ENCODE measurements at places on chromosomes 13 and 19. TPM values are rescaled to one million over a fixed set of nuclear protein-coding genes. Genes with fewer than 3 reads are reported as not detected.

LIN37 gene
- 10.0 TPM for total RNA-seq

ZNF587 gene
- 23.6 TPM for total RNA-seq

HCN2 gene
- 0.26 TPM for total RNA-seq

LHFPL6 gene
- total RNA-seq, result 42.4 TPM

OLFM4 gene
- total RNA-seq, result not detected
